Fibroblast of gingiva (primary cell): ENCODE measurements at places on chromosomes 2 and 18.

DNA sequence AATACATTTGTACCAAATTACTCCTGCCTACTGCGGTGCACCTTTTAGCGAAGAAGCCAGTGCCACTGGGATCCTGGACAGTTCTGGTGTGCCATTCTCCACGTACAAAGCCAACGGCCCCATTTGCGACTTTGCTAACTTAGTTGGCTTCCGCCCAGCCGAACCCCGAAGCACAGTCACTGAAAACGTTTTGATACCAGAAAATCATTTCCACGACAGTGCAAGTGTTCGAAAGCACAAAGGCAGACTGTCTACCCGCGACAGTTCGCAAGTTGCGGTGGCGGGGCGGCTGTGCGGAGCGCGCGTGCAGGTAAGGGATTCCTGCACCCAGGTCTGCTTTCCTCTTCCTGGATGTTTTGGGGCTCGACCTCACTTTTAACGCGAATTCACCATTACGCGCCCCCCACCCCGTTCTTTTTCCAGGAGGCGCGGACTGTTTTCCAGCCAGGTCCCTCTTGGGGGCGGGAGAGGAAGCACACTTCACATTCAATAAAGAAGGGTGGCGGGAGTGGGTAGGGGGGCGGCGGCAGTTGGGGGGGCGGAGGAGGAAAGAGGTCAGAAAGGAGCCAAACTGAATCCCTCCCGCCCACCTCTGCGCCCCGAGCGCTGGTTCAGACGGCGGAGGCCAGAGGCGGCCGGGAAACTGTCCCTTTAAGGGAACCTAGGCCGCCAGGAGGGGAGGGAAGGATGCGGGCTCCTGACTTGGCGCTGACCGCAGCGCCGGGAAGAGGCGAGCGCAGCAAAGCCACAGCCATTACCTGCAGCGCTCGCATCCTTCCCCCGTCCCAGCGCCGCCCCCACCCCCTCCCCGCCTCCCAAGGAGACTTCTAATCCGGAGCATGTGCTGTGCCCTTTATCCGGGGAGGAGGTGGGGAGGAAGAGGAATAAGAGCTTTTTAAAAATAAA lies 107.4 kb upstream of the KCTD1 start:
- DNase-seq, result peak; percentile 33

DNA sequence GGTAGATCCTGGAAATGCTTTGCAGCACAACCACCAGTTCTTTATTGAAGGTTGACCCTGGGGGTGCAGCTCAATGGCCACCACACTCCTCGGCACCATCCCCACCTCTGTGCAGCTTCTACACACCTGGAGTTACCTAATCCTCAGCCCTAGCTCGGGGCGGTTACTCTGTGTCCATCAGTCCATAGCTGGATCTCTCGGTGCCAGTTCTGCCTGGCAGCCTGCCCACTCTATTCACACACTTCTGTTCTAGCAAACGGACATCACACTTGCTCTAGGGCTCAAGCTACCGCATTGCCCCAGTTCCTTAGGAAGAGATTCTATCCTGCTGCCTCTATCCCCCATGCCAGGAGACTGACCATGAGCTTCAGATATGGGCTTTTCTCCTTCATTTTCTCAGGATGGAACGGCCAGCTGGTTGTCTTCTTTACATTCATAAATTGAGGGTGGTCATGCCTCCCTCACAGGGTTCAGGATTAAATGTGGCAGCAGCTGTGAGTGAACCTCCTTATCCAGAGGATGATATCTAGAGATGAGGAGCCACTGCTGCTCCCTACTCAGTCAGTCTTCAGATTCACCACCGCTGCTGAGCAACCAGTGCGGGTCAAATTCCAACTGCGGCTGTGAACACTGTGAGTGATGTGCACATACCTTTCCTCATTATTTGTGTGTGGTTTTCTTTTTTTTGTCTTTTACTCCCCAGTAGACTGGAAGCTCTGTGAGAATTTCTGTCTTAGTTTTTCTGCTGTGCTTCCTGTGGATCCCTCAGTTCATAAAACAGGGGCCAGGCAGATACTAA lies 66.9 kb upstream of the TRIB2 start:
- DNase-seq, result no peak

- DNase-seq, result peak; percentile 78
Observed at GRCh38 chr2:44715671-44716081, 225.8 kb upstream of the SIX3 start.

- DNase-seq, result peak; percentile 41
Observed at GRCh38 chr2:189018631-189019030, 44.5 kb downstream of the COL3A1 start.

- no peak for DNase-seq
Observed at GRCh38 chr2:224528171-224528570, 57.0 kb downstream of the CUL3 start.

DNA sequence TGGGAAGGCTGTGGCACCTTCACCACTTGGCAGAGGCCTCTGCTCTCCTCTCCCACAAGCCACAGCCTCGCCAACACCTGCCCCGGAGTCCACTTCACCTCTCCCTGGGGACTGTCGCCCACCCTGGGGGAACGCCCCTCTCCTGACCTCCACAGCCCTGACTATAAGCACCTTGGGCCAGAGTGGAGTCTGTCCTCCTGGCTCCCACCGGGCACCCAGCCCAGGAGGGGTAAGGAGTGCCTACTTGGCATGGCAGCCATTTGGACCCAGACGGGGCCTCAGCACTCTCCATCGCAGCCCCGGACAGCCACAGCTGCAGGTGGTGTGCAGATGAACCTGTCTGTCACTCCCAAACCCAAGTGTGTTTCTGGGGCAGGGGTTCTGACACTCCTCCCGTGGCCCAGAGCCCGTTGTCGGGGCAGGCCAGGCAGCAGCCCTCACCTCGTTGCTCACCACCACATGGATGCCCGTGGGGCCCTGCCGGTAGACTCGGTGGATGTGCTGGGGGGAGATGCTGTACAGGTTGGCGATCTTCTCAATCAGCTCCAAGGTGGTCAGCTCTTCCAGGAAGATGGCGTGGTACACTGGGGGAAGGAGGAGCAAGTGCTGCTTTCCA lies 53.5 kb downstream of the TFCP2L1 start:
- no peak for DNase-seq

DNA sequence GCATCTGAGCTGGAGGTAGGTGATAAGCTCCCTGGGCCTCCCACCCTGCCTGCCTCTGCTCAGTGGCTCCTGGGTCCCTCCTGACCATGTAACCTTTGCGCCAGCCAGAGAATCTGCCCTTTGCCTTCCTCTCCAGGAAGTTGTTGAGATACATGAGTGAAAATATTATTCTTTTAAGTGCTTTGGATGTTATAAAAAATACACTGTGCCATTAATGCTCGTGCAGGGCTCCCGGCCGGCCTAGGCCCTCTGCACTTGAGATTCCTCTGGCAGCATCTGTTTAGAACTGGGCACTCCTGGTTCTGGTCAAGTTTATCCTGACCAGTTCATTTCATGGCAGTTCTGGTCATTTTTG lies 18.8 kb downstream of the AGAP1 start:
- no peak for DNase-seq

- DNase-seq, result no peak
Observed at GRCh38 chr2:64924170-64924934, 64.8 kb upstream of the SLC1A4 start.

DNA sequence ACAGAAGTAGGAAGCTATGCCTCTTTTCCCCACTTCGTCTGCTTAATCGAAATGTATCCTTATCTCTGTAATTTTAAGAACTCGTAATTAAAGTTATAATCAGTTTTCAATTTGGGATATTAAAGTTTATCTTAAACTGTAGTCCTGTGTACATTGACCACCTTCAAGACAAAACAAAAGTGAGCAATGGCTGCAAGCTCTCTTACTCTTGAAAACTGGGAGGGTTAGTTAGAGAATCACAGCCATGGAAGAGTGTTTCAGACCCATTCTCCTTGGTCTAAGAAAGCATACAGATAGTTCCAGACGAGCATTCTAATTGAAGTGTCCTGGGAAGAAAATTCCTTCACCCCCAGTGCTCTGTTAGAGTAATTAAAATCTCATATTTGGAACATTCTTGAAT lies 2.0 kb downstream of the KCMF1 start:
- DNase-seq, result no peak

DNA sequence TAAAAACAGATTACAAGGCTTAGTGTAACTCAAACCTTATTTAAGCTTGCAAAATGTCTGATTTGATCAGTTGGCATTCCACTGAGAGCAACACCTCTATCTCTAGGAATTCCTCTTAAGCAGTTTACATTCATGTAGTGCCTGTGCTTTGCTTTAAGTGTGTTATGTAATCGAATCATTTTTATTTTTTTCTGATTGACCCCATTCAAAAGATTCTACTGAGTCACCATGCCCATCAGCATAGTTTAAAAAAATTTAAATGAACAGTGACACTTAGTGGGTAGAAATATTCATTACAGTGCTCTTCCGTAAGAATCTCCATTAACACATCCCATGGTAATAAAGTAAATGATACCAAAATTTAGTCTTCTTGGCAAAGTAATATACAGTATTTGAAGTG lies 67.8 kb upstream of the SLC4A10 start:
- no peak for DNase-seq

GRCh38 chr2:70570041-70570661 lies 16.5 kb upstream of the TGFA start:
- DNase-seq, result no peak

GRCh38 chr2:119301413-119301812 lies 65.2 kb downstream of the C2orf76 start:
- DNase-seq, result no peak

GRCh38 chr2:136736236-136736635 lies 29.1 kb upstream of the THSD7B start:
- DNase-seq, result no peak

DNA sequence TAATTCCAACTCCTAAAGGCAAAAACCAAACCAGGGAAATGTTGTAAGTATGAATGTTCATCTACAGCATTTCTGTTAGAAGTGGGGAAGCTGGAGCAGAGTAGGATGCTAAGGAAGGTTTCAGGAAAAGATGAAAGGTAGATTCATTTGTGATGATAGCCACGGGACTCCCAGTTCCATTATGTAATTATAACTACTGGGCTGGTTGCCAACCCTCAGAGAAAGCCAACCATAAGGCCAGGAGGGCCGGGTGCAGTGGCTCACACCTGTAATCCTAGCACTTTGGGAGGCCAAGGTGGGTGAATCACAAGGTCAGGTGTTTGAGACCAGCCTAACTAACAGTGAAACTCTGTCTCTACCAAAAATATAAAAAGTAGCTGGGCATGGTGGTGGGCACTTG lies 288.9 kb upstream of the ETAA1 start:
- DNase-seq, result no peak

- DNase-seq, result no peak
Observed at GRCh38 chr2:169372561-169372960, 10.2 kb upstream of the LRP2 start.

GRCh38 chr18:48294899-48295585 lies 114.1 kb downstream of the ZBTB7C start:
- no peak for DNase-seq

DNA sequence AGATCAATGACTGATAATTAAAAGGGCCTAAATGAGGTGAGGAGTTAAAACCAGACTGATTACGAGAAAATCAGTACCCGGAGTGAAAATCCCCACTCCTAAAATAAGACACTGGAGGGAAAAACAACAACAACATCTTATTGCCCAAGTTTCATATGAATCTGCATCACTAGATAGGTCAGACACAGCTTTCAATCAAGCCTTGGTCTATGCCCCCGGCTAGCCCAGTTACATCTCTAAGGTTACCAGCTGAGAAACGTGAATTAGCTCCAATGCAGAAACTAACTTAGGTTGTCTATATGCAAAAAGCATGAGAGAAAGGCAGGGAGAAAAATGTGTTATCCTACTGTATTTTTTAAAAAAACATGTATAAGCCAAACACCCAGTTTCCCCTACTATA lies 53.7 kb downstream of the ROCK2 start:
- no peak for DNase-seq

GRCh38 chr2:46332686-46333281 lies 35.6 kb downstream of the EPAS1 start:
- DNase-seq, result peak; percentile 49

DNA sequence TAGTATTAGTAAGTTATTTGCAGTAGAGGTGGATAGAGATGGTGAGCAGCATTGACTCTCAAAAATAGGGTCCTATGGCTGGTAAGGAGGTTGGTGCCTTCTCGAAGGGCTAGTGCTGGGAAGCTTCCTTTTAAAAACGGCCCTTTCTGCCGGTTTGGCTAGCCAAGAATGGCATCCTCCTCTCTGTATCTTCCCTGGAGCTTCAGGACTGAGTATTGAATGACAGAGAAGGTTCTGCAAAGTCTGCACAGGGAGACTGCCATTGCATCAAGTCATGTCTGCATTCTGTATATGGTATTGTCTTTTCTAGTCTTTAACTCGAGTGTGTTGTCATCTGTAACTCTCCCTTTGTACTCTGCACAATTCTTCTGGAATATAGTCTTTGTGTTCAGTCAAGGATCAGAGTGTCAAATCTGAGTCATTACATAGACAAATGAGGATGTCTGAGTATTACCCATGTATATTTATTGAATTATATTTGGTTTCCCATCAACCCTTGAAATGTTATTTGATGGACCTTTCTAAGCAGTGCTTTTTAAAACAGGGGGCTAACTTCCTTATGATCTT lies 1.1 kb downstream of the LDLRAD4 start:
- no peak for DNase-seq

GRCh38 chr2:68151037-68151436 lies 6.7 kb upstream of the PNO1 start:
- DNase-seq, result no peak

DNA sequence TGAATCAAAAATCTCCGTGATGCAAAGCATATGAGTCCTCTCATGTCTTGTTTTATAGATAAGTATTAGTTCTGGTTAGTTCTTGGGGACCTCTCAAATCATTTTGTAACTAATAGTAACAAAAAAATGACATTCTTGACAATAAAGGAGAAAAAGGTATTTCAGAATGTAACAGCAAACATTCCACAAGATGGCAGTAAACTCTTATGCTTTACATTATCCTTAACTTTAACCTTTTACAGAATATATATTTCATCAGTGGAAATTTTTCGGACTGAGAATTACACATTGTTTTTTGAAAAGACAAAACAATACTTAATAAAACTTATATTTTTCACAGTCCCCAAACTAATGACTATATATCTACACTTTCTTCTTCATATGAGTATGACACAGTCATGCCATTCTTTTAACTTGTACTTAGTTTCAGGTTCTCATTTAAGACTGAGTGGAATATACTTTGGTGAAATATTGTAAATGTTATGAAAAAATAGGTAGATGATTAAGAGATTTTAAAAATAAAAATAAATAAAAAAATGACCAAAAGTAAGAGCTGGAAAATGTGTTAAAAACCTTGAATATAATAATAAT lies 142.9 kb upstream of the NXPH2 start:
- DNase-seq, result no peak

GRCh38 chr2:156435396-156435717 lies 822 bp upstream of the GPD2 start:
- DNase-seq, result no peak

GRCh38 chr2:153890576-153890975 lies 18.9 kb downstream of the GALNT13 start:
- DNase-seq, result no peak
